ENCODE measurements at places on chromosomes 3 and 15.

GRCh38 chr3:28727307-28727706 lies 378.7 kb upstream of the AZI2 start:
- no peak for DNase-seq

GRCh38 chr3:179882292-179882691 lies 154.4 kb downstream of the PEX5L start:
- no peak for DNase-seq

- no peak for DNase-seq
These were observed 165.6 kb downstream of the XXYLT1 start for GRCh38 chr3:195105389-195105788.

DNA sequence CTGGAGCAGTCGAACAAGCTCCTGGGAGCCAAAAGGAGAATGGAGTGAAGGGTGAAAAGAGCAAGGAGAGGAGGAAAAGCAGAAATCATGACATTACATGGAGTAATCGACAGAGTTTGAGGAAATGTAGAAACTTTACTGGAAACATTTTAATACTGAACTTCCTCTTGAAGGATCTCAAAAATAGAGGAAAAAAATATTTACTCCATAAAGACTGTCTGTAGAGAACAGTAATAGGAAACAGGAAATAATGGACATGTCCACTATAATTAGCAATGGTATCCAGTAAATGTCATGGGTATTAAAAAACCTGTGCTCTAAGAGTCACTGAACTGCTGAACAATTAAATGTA lies 53.0 kb downstream of the TBC1D2B start:
- no peak for DNase-seq

GRCh38 chr3:110165753-110166152 lies 828.4 kb upstream of the DPPA4 start:
- DNase-seq = no peak

DNA sequence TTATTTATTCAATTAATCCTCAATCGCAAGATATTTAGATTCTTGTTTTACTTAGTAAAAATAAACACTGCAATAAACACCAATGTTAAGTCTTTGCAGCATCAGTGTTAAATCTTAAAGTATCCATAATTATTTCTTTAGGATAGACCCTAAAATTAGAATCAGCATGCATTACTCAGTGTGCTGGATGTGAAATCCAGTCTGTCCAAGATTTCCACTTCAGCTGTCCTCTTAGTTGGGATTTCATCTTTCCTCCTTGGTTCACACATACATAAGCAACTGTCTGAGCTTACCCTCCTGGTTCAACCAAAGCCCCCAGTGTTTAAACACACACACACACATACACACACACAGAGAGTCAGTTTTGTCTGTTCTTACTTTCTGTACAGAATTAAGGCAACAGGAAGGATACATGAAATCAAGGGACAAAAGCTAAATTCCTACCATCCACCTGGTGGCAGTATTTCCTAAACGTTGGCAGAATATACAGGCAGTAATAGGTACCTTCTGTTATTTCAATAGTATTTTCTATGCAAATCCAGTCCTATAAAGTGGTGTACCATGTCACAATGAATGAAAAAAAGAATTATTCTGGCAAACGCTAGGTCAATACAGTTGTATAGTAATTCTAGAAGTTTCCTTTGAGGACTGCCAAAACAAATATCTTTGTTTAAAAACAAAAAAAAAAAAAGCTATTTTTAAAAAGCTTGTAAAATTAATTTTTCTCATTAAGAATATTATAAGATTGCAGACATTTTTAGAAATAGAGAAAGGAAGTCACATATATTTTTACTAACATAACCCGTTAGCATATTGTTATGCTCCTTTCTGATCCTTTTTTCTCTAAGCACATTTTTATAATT lies 27.3 kb upstream of the DMXL2 start:
- no peak for DNase-seq

DNA sequence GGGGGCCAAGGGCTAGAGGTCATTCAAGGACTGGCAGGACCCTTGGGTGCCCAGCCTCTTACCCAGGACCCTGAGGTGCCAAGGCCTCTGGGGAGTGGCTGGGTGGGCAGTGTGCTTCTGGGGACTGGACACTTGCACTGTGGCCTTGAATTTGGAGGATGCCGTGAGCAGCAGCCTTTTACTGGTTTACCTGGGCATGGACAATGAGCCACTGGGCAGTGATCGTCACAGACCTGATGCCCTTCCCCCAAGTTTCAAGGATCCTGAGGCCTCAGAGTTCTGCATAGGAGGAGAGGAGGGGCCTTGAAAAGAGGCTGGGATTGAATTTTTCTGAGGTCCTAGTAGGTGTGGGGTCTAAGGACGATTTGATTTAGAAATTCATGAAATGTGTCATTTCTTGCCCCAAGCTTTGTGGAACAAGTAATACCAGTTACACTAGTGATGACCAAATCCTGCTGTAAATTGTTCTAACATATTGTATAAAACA lies 146.1 kb upstream of the TPM1 start:
- no peak for DNase-seq

DNA sequence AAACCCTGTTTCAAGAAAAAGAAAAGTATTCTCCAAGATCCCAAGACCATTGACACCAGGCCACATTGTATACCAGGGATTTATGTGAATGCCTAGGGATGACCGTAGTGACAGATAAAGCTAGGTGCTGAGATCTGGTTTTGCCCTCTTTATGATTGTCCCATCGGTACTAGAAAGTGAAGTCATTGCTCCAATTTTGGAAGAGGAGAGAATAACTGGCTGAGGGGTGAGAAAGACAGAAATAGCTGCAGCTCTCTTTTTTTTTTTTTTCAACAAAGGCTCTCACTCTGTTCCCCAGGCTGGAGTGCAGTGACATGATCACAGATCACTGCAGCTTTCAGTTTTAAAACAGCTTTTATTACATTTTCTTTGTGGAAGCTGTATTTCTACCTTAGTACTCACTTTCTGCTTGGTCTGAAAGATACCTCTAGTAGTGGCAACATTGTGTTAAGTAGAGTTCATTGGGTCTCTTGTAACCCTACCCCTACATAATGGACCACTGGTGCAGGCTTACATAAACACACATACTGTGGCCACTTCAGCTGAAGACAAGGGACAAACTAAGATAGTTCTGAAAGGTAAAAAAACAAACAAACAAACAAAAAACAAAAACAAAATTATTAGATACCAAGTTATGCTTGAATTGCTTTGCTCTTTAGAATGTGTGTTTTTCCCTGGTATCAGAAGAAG lies 18.0 kb downstream of the ZSCAN29 start:
- DNase-seq = no peak
